NCI-H187 treated with DMSO at 0.1 percent for 48 hours (cell line): ENCODE measurements at places on chromosomes 6 and 20.

GRCh38 chr6:28134015-28134414 is 7.7 kb upstream of the ZKSCAN8 start:
- no peak for DNase-seq

DNA sequence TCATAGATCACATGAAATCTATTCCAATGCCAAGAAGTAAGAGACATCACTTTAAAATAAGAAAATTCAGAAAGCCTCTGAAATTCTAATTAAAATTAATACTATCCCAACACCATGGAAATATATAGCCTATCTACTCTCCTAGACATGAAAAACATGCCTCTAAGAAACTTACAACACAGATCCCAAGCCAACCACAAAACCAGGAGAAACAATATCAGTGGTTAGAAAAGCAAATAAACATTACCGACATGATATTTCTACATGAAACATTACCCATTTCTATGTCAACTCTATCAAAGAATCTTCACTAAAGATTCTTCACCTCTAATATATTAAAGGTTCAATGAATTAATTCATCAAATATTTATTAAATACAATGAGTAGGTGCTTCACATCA is 4.8 kb downstream of the EPB41L2 start:
- no peak for DNase-seq

GRCh38 chr6:17115251-17116116 is 13.6 kb downstream of the STMND1 start:
- DNase-seq = no peak

DNA sequence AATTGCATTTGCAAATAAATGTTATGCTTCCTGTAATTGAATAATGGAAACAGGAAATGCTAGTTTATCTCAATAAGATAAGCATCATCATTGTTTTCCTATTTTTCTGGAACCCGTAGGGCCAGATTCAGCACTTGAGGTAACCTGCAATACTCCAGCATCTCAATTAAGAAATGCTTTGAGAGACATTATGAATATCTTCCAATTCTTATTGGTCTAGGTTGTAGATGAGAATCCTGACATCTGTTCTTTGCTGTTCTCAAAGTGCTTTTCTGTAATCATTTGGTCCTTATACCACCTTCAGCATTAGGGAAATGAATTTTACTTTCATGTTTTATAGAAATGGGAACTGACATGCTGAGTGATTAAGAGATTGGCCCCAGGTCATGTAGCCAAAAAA is 428.3 kb downstream of the CBLN4 start:
- no peak for DNase-seq

DNA sequence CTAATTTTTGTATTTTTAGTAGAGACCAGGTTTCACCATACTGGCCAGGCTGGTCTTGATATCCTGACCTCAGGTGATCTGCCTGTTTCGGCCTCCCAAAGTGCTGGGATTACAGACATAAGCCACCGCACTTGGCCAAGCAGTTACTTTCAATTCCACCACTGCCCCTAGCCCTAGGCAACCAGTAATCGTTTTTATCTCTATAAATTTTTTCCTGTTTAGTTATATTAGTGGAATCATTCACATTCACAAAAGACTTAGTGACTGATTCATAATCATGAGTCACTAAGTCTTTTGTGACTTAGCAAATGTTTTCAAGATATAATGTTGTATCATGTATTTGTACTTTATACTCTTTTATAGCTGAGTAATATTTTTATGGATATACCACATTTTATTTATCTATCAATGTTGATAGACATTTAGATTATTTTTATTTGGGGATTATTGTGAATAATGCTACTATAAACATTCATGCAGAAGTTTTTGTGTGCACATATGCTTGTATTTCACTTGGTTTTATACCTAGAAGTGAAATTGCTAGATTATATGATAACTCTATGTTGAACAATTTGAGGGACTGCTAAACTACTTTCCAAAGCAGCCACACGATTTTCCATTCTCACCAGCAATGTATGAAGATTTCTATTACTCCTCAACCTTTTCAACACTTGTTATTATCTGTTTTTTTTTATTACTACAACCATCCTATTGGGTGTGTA is 421.4 kb upstream of the ID4 start:
- no peak for DNase-seq

DNA sequence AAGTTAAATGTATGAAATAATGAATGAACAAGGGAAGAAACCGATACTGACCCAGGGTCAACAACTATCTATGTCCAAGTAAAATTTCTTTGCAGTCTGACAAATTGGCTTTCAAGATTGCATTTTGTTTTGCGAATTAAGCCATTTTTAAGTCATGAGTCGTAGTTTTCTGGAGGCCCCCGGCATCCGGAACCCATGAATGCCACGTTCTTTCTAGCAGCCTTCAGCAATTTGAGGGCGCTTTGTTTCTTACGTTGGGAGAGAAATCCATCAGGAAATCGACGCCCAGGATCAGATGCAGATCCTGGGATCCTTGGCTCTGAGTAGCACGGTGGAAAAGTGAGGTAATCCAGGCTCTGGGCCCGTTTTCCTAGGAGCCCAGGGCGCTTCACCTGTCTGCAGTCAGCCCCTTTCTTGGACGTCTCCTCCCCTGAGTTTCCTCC is 309 bp upstream of the ABRACL start:
- DNase-seq = no peak

DNA sequence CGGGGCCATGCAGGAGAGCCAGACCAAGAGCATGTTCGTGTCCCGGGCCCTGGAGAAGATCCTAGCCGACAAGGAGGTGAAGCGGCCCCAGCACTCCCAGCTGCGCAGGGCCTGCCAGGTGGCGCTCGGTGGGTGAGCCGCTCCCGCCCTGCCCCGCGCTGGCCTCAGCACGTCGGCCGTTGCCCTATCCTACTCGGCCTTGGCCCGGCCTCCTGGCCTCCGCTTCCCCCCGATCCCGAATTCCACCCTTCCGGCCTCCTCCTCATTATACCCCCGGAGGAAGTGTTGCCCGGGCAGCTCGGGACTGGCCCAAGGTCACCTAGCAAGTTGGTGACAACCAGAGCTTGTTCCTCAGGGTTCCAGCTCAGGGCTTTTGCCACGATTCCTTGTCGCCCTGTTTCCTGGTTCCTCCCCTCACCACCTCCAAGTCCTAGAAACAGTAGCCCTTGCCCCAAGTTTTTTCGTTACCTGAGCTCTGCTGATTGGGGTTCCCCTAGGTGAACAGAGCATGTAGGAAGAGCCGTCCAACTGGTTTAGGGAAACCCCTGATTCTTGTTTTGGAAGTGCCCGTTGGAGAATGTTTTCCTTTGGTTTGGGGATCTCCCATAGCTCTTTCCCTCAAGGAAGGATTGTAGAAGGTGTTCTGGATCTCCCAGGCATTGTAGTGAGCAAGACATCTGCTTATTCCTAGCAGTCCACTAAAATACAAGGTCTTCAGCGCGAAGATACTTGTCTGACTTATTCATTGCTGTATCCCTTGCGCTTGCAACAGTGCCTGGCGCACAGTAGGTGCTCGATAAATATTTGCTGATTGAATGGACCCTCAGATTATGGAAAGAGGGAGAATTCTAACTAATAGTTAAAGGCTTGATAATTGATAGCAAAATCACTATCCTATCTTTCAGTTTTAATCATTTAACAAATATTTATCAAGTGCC is 641 bp downstream of the ARFGEF2 start:
- DNase-seq = no peak

GRCh38 chr6:82380566-82381185 is 17.1 kb downstream of the TPBG start:
- DNase-seq = no peak

- no peak for DNase-seq
These were observed 20.1 kb downstream of the JAG1 start for GRCh38 chr20:10653599-10654249.

DNA sequence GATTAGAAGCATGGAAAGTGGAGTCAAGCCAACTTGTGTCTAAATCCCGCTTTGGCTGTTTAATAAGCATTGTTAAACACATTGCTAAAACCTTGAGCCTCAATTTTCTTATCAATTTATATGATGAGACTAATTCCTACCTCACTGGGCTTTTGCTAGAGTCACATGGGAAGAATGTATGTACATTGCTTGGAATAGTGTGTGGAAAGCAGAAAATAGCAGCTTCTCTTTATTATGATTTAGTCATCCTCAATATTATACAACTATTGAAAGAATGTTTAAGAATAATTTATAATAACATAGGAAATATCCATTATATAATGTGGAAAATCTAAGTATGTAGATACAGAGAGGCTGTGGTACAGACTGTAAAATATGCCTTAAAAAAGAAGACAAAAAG is 313.0 kb upstream of the CDYL start:
- no peak for DNase-seq

DNA sequence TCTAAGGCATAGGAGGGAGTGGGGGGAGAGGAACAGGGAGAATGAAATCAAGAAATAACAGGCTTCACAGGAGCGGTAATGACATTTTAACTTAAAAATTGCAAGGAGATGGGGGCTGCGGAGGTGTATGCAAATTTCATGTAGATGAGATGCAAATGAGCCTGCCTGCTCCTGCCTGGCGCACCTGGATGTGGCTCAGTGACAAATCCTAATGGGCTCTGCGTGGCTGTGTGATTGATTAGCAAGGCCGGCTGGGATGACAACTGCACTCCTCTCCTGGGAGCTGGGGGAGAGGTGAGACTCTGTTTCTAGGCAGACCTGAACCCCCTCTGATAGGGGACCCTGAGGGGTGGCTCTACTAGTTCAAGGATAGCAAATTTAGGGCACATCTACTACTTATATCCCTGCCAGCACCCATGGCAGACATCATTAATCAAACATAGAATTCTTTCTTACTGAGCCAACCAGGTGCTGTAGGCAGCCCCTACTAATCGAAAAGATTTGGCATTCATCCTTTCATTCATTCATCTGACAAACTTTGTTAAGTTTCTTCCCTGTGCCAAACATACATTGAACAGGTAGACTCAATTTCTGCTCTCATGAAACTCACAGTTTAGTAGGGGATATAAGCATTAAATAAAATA is 38.4 kb upstream of the TGM2 start:
- no peak for DNase-seq

GRCh38 chr6:149939356-149939648 is 2.5 kb upstream of the ULBP2 start:
- no peak for DNase-seq

DNA sequence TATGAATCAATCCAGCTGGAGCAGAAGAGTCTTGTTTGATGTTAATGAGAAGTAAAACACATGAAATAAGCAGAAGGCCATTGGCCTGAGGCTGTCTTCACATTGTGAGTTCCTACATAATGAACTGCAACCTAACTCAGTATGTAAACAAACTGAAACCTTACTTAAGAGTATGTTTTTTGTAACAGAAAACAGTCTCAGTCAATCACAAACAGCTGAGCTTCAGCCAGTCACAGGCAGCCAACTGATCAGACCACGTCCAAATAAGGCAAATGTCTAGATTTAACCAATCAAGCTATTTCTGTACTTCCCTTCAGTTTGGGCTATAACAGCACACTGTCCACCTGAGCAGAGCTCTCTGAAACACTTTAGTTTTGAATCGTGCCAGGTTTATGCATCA is 234.7 kb downstream of the TRDN start:
- no peak for DNase-seq

DNA sequence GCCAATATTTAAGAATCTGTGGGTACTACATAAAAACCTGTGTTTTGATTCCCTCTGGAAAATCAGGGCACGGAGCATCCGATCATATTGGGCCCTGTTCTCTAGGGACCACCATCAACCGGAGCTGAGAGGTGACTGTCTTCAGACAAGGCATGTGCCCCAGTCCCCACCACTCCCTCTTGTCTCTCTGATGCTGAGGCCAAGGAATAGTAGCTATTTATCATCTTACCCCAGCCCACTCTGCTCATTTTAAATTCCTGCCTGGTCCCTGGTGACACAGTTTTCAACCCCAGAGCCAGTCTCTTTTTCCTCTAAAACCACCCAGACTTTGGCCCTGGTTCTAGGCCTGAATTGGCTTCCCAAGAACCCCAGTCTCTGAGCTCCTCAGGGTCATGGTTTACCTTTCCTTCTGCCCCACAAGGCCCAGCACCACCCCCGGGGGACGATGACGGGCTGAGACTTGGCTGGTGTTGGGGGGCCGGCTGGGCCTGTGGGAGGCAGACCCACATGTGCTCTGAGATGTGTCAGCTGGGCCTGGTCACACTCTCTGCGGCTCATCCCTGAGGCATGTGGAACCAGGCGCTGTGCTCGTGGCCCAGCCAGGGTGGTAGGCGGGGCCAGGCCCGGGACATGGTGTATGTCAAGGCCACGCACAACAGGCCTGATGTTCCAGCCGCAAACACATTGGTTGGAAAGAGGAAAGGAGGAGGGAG is 114.4 kb downstream of the CEBPB start:
- DNase-seq = no peak

DNA sequence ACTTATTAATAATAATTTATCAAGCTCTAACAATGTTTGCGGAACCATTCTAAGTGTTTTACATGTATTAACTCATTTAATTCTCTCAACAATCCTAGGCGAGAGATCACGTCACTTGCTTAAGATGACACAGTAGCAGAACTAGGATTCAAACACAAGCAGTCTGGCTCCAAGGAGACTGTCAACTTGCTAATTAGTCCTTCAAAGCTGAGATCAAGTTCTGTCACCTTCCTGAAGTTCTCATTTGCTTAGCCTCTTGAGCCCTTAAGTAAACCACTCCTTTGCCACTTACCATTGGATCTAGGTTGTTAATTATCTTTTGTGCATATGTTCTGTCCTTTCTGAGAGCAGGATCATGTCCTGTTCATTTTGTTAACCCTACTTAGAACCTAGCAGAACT is 14.1 kb downstream of the FKBP5 start:
- DNase-seq = no peak

DNA sequence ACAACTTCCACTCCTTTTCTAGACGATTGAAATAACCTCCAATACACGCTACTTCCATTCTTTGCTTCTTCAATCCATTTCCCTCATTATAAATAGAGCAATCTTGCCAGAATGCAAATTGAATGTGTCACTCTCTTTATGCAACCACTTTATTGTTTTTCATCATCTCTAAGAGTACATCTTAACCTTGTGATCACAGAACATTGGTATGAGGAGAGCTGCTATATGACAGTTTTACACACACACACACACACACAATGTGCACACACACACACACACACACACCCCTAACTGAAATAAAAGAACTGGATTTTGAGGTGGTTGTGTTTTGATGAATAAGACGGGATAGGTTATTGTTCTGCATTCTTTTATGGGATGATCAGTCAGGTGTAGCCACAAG is 187.0 kb downstream of the HDGFL1 start:
- no peak for DNase-seq

DNA sequence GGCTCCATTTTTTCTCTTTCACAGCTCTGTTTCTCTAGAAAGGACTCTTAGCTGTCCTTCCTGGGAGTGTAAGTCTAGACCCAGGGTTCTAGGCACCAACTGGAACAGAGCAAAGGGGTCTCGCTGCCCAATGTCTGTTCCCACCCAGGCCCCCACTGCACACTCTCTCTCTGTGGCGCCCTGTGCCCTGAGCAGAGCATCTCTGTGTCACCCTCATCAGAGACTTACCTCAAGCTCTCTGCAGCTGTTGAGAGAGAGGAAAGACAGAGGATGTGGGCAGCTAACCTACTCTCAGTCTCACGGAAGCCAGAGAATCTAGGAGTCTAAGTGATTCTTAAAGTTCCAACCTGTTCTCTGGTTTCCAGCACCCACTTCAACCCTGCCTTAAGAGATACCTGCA is 9.5 kb downstream of the NCR2 start:
- no peak for DNase-seq
